ENCODE measurements at places on chromosomes 1 and 21.

DNA sequence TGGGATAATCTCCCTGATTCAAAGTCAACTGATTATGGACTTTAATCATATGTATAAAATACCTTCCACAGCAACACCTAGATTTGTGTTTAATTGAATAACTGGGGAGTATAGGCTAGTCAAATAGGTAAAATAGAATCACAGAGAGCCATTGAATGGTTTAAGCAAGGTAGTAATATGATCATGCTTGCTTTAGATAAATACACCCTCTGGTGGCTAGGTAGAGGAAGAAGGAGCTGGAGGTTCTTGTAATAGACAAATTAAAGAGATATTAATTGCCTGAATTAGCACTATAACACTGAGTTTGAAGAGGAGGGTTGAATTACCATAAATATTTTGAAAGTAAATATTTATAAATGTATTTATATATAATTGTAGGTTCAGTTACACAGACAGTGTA, 40.3 kb downstream of the DIRAS3 start:
- DNase-seq, result no peak

- DNase-seq, result no peak
Measured at GRCh38 chr1:60596791-60597750, 485.3 kb upstream of the NFIA start.

DNA sequence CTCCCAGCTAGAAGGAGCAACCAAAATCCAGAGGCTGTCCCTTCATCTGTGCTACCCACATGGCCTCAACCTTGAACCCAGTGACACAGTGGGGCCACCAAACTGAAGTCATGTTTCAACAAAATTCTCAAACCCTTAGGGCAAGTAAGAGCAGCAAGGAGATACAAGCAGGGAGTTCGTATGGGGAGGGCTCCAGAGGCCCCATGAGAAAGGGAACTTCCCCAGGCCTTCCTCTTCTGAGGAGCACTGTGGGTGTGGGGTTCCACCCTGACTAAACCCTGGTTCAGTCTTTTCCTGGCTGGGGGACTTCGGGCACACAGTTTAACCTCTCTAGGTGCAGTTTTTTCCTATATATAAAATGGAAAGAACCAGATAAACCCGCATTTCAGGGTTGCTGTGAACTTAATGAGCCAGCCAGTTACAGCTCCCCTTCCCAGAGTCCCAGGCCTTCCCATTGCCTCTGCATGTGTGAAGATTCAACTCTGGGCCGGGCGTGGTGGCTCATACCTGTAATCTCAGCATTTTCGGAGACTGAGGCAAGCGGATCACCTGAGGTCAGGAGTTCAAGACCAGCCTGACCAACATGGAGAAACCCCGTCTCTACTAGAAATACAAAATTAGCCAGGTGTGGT, 8.0 kb upstream of the THEMIS2 start:
- DNase-seq, result no peak

DNA sequence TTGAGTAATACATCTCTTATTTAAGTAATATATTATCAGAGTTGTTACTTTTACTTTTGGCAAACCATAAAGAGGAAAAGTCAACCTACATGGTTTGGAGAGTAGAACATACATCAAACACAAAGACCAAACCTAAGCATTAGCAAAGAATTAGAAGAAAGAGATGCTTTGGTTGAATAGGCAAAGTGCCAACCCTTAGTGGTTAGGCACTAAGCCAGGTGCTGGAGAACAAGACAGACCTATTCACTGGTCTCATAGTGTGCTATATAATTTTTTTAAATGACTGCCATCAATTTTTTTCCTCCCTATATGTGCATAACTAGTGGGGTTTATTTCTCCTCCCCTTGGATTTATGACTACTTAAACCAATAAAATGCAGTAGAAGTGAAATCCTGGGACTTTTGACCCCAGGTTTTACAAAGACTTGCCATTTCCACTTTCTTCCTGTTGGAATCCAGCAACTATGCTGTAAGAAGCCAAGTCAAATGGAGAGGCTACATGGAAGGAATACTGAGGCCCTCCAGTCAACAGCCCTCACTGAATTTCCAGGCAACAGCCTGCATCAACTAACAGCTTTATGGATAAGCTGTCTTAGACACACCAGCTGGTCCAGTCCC, 69.8 kb upstream of the HAO2 start:
- no peak for DNase-seq

- no peak for DNase-seq
Measured at GRCh38 chr1:200960948-200961340, 62.6 kb downstream of the KIF21B start.

Data from neural crest cell (in vitro differentiated cells).